Activated CD8-positive, alpha-beta T cell treated with anti-CD3 and anti-CD28 coated beads for 36 hours (primary cell): ENCODE measurements at places on chromosomes 5 and 9. TPM values are rescaled to one million over a fixed set of nuclear protein-coding genes. Genes with fewer than 3 reads are reported as not detected.
A peak's percentile ranks its signal among the peaks of the same experiment; 100 is the strongest.

GLDC gene
- 0.63 TPM for total RNA-seq

- no peak for DNase-seq
Measured at GRCh38 chr5:82628364-82628910, 350.3 kb upstream of the RPS23 start.

GRCh38 chr5:421287-421880 is 21.6 kb upstream of the EXOC3 start:
- no peak for DNase-seq

DNA sequence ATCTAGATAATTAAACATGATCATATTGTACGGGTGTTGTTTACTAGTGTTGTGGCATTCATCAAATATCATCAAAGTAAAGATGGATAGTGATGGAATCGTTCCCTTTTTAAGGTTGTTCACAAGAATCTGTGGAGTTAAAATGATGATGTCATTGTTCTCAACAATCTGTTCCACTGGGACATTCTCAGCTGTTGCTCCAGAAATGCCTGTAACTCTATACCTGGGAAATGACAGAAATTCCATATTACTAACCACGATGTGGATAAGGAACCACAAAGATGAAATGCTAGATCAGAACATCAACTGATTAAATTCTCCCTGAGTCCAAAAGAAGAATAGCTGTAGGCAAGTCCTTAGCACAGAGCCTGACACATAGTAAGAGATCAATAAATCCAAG is 38.0 kb downstream of the RIGI start:
- no peak for DNase-seq

DNA sequence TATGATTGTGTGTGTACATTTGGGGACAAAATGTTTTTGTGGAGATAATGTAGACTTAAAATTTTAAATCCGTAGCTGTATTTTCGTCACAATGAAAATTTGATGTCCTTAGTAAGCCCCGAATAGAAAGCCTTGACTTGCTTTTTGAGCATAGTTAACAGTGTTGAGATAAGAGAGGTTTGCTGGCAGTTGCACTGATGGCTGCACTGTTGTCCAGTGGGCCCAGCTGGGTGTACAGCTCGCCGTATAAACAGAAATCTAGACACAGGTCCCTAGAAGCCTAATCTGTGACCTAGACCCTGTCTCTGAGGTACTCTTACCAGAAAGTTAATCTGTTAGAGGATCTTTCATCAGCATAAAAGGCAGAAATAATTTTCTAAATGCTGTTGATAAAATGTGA is 271.3 kb upstream of the DMRT1 start:
- DNase-seq = no peak

- DNase-seq = peak; percentile 58
Measured at GRCh38 chr9:20504930-20505329, 117.4 kb downstream of the MLLT3 start.

DNA sequence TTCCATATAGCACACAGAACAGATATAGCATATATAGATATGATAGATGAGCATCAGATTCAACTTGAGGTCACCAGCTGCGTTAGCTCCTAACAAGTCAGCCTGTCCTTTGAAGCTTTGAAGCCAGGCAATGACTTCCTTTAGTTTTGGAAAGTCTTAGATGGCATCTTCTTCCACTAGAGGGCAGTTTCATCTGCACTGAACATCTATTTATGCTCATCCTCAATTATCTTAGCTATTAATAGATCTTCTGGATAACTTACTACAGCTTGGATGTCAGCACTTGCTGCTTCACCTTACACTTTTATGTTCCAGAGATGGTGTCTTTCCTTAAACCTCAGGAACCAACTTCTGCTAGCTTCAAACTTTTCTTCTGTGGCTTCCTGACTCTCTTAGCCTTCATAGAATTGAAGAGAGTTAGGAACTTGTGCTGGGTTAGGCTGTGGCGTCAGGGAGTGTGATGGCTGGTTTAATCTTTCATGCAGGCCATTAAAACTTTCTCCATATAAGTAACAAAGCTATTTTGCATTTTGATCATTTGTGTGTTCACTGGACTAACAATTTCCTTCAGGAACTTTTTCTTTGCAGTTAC is 1401.4 kb downstream of the EFNA5 start:
- DNase-seq = no peak

FBN2 gene
- total RNA-seq = not detected

GRCh38 chr9:98790842-98791607 is 5.3 kb downstream of the ANKS6 start:
- DNase-seq = peak; percentile 74

GRCh38 chr5:91225848-91226686 is 157.1 kb downstream of the ARRDC3 start:
- DNase-seq = peak; percentile 82

GRCh38 chr9:91710158-91710557 is 239.9 kb downstream of the ROR2 start:
- no peak for DNase-seq

GRCh38 chr9:97714435-97714834 is 17.3 kb upstream of the XPA start:
- DNase-seq = no peak

GRCh38 chr5:56176871-56177533 is 56.1 kb downstream of the ANKRD55 start:
- DNase-seq = no peak

DNA sequence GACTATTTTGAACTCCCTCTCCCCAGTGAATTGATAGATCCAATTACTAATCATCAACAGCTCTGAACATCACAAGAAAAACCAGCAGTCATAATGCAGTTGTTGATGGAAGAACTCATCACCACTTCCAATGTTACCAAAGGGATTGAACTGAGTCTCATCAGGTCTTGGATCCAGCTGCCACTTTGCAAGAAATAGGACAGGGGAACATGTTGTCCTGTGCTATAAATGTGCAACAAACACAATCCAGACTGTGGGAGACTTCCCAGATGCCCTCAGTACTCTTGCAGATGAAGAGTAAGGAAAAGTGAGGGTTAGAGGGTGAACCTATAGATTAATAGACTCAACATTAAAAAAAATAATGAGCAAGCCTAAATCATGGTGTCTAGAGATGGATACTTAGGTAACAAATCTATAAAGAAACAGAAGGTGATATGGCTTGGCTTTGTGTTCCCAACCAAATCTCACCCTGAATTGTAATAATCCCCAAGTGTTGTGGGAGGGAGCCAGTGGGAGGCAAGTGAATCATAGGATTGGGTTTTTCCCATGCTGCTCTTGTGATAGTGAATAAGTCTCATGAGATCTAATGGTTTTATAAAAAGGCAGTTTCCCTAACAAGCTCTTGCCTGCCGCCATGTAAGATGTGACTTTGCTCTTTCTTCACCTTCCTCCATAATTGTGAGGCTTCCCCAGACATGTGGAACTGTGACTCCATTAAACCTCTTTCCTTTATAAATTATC is 63.4 kb upstream of the PAPPA start:
- DNase-seq = no peak

RPL12 gene
- total RNA-seq = 2,364 TPM

GRCh38 chr5:57863661-57864060 is 381.1 kb upstream of the ACTBL2 start:
- no peak for DNase-seq

PCDH1 gene
- total RNA-seq = 0.87 TPM

- DNase-seq = no peak
Measured at GRCh38 chr5:58106754-58107410, 353.0 kb downstream of the PLK2 start.

KCNMB1 gene
- not detected for total RNA-seq

DNA sequence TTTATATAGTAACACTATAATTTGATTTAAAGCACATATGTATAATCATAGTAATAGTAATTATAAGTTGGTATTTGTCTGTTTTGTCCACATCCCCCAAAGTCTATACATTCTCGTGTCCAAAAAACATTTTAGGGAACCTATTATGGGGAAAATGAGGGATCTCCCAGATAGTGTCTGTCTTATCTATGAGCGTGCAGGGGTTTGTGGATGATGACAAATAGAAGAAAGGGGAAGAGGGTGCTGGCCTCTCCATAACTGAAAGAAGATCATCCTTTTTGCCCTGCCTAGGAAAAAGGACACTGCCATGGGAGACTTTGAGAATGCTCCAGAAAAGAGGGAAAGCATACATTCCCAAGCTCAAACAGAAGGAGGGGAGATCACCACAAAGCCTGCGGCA is 45.3 kb downstream of the C5orf22 start:
- no peak for DNase-seq

DNA sequence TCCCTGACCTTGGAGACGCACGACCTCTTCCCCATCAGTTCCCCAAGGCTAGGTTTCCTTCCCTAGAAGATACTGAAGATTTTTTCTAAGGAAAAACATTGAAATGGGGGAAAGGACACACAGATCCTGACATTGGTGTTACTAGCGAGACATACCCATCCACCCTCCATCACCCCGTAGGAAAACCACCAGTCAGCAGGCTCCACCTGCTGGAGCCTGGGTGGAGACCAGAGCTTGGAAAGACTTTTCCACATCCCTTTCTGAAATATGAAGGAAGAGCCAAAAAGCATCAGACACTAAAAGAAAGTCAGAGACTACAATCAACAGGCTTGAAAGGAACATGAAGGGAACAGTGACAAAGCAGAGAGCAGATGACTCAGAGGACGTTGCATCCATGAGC is 638.0 kb downstream of the IRX1 start:
- DNase-seq = no peak

- DNase-seq = no peak
Measured at GRCh38 chr5:6458833-6459232, 10.2 kb downstream of the UBE2QL1 start.

DNA sequence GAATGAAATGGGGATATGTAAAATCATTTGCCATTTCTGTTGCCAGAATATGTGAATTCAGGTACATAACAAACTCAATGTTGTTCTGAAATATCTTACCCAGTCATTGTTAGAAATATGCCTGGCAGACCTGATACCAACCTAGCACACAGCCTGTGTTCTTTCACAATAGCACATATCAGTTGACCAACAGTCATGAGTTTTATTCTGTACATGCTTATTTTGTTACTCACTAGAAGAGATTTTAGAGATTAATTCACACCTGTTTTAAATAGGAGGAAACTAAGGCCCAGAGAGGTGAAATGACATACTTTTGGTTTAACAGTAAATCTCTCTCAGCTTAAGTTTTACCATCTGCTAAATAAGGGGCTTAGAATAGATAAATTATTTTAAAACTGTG is 8.4 kb upstream of the PPP1R2B start:
- DNase-seq = no peak

DNA sequence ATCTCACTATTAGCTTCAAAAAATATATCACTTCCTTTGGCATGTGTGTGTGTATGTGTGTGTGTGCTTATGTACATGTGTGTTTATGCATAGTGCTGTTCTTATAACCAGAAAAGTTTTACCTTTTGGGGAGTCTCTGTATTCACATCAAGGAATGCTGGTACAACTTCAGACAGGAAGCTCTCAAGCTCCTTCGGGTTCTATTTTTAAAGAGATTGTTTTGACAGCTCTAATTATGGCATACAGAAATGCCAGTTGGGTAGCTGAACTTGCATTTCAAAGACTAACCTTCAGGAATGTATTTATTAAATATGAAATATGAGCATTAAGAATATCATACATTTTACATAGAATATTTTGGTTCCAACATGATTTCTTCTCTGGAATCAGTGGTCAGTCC is 163.1 kb downstream of the DTWD2 start:
- no peak for DNase-seq

SEMA5A gene
- total RNA-seq = not detected

GRCh38 chr9:110334183-110334582 is 3.5 kb downstream of the TXNDC8 start:
- DNase-seq = no peak

DNA sequence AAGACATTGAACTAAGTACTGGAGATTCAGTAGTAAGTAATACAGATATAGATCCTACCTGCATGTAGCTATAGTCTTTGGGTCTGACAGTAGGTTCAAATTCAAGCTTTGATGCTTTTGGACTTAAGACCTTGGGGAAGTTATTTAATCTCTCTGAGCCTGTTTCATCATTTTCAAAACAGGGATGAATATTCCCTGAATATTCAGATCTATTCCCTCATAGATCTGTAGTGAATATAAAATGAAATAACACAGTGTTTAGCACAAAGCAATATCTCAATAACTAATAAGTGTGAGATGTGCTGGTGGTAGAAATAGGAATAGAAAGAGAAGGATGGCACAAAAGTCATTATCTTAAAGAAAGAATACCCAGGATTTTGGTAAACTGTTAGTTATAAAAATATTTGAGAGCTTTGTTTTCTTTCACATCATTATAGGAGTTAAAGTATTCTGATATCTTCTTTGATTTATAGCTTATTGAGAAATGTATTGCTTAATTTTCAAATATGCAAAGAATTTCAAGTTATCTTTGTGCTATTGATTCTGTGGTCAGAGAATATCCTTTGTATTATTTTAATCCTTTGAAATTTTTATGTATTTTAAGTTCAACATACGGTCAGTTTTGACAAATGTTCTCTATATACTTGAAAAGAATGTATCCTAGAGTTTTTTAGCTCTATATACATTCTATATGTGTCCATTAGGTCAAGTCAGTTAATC is 11.4 kb upstream of the RANBP3L start:
- DNase-seq = no peak

- DNase-seq = no peak
Measured at GRCh38 chr9:73038089-73038509, 85.2 kb upstream of the ALDH1A1 start.

UBE2QL1 gene
- not detected for total RNA-seq
